RKO (cell line): ENCODE measurements at places on chromosomes 6 and 20.
A peak's percentile ranks its signal among the peaks of the same experiment; 100 is the strongest.

DNA sequence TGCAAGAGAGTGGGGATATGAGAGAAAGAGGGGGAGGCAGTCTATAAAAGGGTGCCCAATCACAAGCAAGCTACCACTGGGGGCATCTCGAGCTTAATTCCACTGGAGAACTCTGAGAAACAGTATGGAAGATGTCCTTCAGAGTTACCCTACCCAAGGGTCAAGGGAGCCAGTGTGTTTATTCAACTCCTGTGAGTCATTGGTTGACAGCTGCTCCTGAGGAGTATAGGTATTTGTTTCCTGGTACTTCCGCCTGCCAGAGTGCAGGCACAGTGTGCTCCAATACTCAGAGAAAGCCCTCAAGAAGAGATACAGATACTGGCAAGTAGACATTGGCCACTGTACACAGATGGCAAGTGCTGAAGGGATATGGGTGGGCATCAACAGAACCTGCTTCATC is 49.5 kb downstream of the ARHGAP40 start:
- no peak for DNase-seq

GRCh38 chr6:19052219-19052618 is 665.1 kb downstream of the RNF144B start:
- DNase-seq: peak; percentile 14

DNA sequence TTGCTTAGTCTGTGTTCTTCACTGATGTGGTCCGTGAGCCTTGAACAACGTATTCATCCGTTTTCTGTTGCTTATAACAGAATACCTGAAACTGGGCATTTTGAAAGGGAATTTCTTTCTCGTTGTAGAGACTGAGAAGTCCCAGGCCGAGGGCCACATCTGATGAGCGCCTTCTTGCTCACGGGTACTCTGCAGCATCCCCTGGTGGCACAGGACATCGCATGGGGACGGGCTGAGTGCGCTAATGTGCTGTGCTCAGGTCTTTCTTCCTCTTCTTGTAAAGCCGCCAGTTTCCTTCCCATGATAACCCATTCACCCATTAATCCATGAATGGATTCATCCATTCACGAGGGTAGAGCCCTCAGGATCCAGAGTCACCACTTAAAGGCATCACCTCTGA is 161.0 kb downstream of the NFATC2 start:
- no peak for DNase-seq

DNA sequence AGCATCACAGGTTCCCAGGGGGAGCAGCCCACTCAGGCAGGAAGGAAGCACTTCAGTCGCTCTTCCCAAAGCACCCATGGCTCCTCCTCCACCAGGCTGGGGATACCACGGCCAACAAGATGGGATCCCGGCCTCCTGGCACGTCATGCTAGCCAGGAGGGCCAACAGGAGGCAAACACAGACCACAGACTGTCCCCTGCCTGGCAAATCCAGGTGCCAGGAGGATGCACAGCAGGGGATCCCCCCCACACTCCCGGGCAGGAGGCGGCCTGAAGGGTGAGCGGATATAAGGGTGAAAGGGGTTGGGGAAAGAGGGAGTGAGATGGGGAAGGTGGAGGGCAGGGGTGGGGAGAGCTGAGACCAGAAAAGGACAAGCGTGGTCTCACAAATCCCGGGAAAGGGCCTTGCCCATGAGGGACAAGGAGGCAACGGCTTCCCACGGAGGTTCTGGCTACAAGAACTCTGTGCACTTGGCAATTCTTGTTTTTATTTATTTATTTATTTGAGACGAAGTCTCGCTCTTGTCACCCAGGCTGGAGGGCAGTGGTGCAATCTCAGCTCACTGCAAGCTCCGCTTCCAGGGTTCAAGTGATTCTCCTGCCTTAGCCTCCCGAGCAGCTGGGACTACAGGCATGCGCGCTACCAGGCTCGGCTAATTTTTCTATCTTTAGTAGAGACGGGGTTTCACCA is 7.2 kb downstream of the PXDC1 start:
- DNase-seq: no peak

- DNase-seq: no peak
Observed at GRCh38 chr20:41342474-41343464, 2.1 kb downstream of the LPIN3 start.

DNA sequence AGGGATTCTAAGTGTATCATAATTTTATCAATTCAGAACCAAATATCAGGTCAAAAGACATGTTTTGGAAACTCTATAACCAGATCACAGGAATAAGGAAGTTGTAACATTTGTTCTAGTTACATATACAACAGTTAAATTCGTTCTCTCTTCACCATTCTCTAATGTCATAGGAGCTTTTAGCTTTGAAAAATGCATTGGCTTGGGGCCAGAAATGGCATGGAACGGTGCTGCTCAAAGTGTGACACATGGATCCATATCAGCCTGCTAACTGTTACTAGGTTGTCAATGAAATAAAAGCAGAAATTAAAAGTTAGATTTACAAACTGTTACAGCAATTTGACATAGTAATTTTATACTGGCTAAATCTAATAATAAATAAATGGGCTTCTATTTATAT is 120.3 kb downstream of the LCA5 start:
- DNase-seq: no peak

- peak; percentile 19 for DNase-seq
Observed at GRCh38 chr20:45183084-45183483, 8.4 kb downstream of the PI3 start.

GRCh38 chr6:148154668-148155067 is 188.0 kb upstream of the SASH1 start:
- DNase-seq: no peak

DNA sequence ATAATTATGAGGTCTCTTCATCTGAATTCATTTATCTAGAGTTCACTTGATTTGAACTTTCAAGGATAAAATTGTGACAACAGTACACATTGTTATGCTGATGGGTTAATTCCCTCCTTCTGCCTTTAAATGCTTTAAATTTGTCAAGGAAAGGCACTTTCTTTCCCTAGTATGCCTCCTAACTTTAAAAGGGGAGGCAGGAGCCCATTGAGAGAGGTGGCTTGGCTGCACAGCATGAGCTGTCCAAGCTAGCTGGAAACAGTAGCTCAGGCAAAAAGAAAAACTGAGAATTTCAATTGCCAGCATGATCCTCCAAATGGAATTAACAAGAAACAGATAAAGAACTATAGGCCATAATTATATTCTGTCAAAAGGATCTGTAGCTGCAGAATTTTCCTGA is 243.3 kb upstream of the GRIK2 start:
- no peak for DNase-seq

DNA sequence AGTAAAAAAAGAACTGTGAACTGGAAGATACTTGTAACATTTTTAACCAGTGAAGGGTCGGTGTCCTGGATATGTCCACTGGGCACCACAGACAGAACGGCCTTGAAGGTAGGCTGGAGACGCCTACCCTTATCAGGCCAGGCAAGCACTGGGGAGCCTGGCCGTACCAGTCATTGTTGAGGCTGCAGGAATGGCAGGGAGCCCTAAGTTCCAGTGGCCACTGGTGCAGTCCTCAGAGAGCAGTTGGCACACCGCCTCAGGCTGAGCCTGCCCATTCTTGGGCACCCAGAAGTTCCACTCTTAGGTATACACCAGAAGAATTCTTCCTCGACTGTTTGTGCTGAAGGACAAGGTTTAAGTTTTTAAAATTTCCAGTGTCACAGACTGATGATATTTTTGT is 20.5 kb downstream of the DNAJC5 start:
- DNase-seq: no peak

GRCh38 chr6:43989581-43990146 is 137.6 kb downstream of the MRPL14 start:
- DNase-seq: no peak

- no peak for DNase-seq
Observed at GRCh38 chr20:31474097-31474436, 860 bp downstream of the DEFB124 start.

DNA sequence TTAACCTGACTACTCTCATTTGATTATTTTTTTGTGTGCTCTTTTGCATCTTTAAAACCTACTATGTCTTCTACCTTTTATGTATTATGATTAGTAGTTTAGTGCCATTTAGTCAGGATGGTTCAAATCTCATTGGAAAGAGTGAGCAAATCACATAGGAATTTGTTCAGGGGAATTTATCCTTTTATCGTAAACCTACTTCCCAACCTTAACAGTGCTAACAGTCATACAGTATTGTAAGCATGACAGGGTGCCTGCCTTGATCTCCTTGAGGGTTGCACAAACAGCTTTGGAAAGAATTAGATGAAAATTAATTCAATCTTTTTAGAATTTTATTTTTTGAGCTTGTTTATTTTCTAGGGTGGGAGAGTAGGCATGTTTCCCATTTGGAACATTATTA is 18.3 kb downstream of the RNF8 start:
- no peak for DNase-seq

DNA sequence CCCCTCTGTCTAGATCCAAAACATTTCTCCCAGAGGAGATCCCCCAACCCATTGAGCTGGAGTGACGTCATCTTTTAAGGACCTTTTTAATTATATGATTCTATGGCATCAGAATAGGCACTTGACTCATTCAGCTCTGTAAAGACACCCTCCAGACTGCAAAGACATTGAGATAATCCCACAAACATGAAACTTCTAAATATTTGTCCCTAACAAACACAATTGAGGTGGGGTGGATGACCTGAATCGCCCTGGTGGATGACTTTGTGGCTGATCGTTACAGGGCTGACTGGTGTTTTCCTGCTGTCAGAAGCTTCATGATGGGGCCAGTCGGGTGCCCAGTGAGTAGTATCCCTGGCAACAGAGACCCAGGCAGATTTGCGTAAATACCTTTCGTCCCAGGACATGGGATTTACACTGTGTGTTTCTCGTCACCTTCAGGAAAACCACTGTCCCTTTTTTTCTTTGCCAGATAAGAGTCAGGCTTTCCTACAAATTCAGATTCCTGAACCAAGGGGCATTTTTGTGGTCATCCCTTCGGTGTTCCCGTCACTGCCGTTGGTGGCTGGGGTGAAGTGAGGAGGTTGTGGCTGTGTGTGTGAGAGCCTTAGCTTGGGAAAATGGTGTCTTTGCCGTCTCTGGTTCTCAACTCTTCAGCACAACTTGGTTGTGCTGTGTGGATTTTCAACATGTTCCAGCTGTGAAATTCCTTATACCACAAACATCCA is 5.3 kb upstream of the PCK1 start:
- no peak for DNase-seq

GRCh38 chr6:36912586-36912985 is 26.8 kb downstream of the C6orf89 start:
- DNase-seq: no peak

GRCh38 chr6:149897855-149898744 is at the start of gene RAET1E:
Gene RAET1E (minus strand): TSS chr6:149898113. CDS start chr6:149890901, 7,212 bp downstream.
- DNase-seq: no peak

DNA sequence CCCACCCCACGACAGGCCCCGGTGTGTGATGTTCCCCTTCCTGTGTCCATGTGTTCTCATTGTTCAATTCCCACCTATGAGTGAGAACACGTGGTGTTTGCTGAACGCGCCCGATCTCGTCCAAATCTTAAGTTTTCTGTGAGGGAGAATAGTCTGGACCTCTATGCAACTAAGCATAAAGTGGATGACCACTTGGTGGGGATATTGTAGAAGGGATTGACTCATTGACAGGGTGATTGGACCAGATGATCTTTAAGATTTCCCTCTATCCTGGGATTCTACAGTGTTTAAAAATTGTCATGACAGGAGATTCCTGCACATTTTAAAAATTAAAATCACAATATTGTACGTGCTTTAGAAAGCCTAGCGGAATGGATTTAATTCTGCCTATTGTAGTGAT is 141.3 kb downstream of the TRMT11 start:
- peak; percentile 9 for DNase-seq

GRCh38 chr6:83061190-83061589 is 4.5 kb downstream of the UBE3D start:
- no peak for DNase-seq

- DNase-seq: no peak
Observed at GRCh38 chr20:38209054-38209675, 44.1 kb upstream of the TGM2 start.

- DNase-seq: no peak
Observed at GRCh38 chr20:46551522-46552381, 1.3 kb upstream of the OCSTAMP start.

DNA sequence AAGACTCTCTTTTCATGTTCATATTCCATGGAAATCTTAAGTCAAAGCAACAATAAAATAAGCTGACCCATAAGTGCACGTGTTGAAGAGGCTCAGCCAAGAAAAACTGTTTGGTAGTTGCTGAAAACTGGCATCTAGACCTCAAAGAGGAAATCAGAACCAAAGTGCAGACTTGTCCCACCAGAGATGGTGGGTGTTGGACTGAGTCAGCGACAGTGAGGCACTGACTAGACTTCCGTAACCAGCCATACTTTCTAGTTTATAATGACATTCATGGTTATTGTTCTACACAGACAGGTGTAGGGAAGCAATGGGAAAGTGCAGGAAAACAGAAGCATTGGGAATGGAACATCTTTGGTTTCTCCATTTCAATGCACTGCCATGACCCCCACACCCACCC is 175.7 kb upstream of the AGPAT4 start:
- no peak for DNase-seq

DNA sequence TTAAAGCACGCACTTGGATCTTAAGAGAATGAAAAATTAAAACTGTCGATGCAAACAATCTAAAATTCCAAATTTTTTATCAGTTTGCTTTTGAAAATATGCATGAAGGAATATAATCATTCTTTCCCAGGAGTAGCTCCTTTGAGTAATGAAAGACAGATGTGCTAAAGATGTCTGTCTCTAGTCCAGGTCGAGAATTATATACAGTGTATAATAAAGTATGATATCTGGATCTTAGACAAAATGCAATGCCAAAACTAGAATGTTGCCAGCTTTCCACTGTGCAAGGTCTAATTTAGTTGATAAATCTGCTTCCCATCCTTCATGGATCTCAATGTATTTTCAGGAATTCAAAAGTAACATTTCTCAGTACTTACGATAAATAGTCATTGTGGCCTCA is 65.1 kb upstream of the ADGRG6 start:
- DNase-seq: no peak

GRCh38 chr6:147381712-147382111 is 126.8 kb upstream of the SAMD5 start:
- no peak for DNase-seq

DNA sequence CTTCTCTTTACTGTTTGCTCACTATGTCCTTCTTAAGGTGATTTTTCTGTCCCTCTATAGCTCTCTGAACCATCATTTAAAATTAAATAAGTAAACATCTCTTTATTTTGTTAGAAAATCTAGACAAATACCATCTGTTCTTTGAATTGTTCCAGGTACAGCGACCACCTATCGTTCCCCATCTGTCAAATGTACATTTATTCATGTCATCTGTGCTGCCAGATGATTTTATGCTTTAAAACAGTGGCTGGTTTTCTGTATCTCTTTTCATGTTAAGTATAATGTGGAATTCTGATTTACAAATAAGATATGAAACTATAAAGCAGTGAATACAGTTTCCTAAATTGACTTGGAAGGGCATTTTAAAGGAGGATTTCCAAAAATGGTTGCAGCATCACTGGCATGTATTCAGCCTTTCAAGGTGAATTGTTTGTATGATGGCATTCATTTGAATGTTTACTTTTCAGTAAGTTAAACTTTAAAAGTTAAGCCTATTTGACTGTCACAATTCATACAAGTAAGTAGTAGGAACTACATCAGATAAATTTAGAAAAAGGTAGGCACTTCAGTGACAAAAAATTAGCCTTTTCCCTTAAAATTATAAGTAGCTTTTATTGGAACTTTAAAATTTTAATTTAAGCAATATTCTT is 92.6 kb upstream of the CLVS2 start:
- DNase-seq: no peak

- DNase-seq: no peak
Observed at GRCh38 chr20:58023346-58023745, 205.1 kb downstream of the ANKRD60 start.
